ENCODE measurements at places on chromosomes 12 and 14.

DNA sequence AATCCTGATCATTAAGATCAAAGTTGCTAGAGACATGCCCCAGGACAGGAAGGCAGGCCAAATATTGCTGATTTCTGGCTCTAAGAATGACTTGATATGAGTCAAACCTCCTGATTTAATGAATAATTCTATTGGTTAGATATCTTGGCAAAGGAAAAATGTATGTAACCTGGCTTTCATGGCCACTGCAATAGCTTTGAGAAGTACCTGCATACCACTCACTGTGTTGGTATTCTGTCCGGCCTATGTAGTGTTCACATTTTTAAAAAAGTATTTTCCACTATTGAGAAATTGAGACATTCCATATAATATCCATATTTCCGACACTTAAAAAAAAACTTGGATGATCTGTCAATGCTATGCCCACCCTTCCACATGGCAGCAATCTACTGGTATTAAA, 283.1 kb upstream of the SOX5 start:
- no peak for DNase-seq

DNA sequence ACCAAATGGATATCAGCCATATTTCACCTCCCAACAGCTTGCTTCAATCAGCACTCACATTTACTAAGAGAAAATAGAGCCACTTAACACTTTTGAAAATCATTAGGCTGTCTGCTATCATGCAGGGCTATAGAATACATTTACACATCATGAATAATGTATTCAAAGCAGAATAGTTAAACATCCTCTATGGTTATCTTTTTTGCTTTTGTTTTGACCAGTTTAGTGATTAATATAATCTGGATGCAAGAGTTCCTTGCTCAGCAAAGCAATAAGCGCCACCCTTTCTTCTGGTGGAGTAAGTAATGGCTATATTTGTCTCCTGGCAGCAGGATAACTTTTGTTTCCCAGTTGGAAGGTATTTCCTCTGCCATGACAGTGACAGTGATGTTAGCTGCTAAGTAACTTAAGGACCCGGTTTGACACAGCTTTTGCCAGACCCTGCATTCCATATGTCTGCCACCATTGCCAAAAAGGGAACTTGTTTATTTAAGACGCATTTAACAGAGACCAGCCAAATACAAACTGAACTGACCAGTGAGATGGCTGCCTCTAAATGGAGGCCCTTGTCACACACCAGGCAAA, 70.3 kb upstream of the NR2C1 start:
- no peak for DNase-seq

DNA sequence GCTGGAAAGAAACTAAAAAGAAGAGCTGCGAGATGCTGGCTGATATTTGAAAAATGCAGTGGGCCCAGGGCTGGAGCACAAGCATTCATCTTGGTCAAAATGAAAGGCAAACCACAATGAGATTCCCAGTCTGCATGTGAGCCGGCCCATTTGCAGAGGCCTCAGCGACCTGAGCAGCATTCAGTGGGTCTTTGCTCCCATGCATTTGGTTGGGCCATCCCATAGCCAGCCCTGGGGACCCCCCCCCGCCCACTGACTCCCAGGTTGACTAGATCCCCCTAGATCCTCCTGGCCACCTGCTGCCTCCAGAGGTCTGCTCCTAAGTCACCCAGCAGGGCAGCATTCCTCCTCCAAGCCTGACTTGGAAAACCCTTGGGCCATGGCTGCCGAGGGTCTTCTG, 59.8 kb downstream of the PRMT8 start:
- no peak for DNase-seq

DNA sequence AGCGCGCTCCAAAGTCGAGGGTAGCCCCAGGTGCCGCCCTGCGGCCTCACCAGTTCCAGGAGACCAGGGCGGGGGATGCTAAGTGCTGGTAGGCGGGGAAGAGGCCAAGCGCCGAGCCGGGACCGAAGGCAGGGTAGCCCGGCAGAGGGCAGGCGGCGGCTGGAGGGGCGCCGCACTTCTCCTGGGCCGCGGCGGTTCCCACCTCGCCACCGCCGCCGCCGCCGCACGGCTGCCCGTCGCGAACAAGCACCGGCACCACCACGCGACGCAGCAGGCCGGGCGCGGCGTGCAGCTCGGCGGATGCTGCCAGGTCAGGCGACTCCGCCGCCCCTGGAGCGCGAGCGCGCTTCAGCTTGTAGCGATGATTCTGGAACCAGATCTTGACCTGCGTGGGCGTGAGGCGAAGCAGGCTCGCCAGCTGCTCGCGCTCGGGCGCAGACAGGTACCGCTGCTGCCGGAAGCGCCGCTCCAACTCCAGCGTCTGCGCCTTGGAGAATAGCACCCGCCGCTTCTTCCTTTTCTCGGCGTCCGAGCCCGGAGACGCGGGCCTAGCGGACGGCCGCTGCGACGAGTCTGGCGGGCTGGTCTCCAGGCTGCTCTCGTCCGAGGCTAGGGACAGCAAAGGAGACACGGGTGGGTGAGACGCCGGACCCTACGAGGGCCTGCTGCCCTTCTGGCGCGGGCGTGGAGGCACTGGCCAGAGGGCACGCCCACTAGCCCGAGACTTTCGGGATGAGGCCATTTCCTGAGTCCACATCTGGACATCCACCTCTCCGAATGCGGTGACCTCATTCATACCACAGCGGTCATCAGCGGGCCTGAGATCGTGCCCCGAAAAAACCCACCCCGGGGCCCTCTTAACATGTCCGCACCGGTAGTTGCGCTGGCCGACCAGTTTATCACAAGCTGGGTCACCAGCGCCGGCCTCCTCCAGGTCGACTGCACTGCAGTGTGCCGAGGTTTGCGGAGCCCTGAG, 1.3 kb downstream of the NKX2-8 start:
- DNase-seq = no peak

DNA sequence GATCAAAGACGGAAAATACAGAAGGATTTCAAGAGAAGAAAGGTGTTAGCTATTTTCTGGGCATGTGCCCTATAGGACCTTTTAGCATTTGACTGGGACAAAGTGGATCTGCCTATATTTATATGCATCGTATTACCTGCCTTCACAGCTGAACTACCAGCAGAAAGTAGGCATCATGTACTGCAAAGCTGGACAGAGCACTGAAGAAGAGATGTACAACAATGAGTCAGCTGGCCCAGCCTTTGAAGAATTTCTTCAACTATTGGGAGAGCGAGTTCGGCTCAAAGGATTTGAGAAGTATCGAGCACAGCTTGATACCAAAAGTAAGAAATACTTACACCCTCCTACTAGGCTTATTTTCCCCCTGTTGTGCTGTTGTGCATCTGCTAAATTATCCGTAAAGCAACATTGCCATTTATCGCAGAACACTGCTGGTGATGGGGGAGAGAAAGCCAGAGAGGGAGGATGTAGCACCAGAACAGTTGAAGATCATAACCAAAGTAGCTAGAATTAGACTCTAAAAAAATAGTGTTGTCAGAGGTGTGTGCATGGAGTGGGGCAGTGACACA, 282.0 kb upstream of the RGS6 start:
- no peak for DNase-seq

- DNase-seq = no peak
These were observed 18.0 kb downstream of the CBX5 start for GRCh38 chr12:54261815-54262402.

DNA sequence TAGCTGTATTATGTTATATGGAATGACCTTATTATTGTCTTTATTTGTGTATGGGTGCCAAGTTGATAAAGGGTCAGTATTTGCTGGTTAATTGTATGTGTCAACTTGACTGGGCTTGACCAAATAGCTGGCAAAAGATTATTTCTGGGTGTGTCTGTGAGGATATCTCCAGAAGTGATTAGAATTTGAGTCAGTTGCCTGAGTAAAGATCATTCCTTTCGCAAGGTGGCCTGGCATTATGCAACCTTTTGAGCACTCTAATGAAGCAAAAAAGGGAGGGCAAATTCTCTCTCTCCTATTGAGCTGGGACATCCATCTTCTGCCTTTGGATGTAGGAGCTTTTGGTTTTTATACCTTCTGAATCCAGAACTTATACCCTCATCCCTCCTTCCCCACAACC, 82.2 kb downstream of the ATXN7L3B start:
- DNase-seq = no peak

- DNase-seq = no peak
These were observed 17.2 kb downstream of the KRT85 start for GRCh38 chr12:52350021-52350620.

DNA sequence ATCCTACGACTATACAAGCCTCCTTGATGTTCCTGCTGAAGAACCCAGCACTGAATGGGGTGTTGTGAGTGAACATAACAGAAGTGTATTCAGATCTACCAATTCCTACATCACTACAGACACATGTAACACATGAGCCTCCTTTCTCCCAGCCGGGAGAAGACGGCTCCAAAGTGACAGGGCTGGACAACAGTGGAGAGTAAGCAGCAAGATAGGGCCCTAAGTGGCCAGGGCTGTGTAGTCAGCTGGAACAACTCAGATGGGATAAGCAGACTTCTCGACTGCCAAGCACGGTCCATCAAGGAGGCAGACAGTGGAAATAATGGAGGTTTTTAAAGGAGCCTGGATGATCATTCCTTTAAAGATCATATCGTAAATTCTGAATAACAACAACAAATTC, 73.5 kb downstream of the TTC7B start:
- DNase-seq = no peak

- no peak for DNase-seq
These were observed 4.9 kb upstream of the KLHL33 start for GRCh38 chr14:20440882-20441281.

DNA sequence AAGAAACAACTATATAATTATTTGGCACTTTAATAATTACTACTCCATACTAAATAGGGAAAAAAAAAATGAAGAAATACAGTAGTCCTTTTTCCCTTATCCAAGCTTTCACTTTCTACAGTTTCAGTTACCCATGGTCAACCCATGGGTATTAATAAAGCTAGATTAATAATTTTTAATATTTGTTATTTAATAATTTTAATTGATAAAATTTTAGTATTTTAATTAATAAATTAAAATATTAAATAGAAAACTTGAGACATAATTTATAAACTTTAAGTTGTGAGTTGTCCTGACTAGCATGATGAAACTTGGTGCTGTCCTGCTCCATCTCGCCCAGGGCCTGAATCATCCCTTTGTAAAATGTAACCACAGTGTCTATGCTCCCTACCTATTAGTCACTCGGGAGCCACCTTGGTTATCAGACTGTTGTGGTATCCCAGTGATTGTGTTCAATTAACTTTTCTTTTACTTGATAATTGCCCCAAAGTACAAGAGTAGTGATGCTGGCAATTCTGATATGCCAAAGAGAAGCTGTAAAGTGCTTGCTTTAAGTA, 71.8 kb downstream of the PAWR start:
- DNase-seq = no peak

DNA sequence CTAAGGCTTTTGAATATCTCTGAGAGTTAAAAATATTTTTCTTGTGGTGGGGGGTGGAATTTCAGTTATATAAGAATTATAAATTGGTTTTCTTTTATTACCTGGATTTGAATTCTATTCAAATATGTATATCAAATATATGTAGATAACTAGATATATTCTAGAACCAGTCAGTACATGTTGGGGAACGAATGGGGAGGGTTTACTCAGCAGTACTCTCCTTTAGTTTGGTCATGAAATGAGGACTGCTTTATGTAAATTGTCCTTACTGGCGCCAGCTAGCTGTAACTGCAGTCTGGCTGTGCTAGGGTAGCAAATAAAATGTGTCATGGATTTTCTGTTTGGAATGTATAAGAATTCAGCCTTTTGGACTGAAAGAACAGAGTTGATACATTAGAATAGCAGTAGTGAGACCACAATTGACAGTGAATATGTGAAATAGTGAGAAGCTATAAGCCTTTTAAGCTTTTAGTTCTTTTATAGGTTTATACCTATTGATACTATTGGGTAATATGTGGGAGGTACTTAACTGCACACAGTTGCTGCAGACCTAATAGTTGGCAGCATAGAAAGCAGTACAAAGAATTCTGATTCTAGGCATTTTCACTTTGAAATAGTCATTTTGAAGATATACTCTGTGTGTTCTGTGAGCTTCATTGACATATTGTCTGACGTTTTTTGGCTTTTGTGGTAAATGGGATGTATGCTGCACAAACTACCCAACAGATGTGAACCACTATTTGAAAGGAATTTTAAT, 29.0 kb downstream of the ATF7IP start:
- DNase-seq = no peak

GRCh38 chr14:24436355-24437019, 6.1 kb downstream of the SDR39U1 start:
- no peak for DNase-seq

- no peak for DNase-seq
These were observed 89.7 kb upstream of the MYL2 start for GRCh38 chr12:111010061-111010460.

DNA sequence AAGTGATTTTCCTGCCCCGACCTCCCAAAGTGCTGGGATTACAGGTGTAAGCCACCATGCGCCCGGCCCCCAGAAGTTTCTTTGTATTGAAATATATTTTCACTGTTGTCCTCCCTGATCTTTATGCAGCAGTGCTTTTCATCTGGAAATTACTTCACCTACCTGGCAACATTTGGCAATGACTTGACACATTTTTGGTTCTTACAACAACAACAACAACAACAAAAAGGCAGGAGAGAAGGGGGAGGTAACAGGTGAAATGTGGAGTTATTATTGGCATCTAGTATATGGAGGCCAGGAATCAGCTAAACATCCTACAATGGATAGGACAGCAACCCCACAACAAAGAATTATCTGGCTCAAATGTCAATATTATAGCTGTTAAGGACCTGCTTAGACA, 13.9 kb downstream of the FANCM start:
- no peak for DNase-seq

DNA sequence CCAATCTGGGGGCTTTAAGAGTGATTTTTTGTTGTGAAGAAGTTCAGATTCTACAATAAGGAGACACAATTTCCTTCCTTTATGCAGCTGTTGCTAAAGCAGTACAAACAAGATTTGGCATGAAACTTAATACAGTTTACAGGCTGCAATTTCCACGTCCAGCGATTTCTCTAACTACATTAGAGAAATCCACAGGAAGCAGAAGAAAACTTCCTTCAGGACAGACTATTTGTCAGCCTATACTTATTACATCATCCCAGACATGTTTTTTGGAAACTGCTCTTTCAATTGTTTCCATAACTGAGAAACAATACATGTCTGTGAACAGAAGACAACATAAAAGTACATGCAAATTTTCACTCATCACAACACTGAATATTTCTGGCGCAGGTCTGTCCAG, 204.3 kb downstream of the TTC7B start:
- DNase-seq = no peak

GRCh38 chr12:116837097-116837496, 44.1 kb downstream of the HRK start:
- no peak for DNase-seq
